EL (cell line): ENCODE measurements at places on chromosomes 5 and 9.
A peak's percentile ranks its signal among the peaks of the same experiment; 100 is the strongest.

DNA sequence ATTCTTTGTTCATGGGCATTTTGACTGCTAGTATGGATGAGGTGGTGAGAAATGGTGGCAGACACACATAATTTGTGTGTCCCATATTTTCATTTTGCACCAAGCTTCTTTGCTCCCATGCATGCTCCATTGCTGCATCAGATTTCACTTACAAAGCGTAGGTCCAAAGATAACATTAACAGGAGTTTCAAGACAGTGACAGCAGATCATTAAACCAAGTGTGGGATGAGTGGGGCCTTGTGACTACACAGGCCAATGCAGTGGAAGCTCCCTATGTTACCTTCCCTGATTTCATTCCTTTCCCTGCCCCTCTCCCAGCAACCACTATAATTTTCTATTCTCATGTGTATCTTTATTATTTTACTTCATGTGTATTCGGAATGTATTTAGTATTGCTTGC is 142.0 kb downstream of the AOPEP start:
- DNase-seq = no peak

DNA sequence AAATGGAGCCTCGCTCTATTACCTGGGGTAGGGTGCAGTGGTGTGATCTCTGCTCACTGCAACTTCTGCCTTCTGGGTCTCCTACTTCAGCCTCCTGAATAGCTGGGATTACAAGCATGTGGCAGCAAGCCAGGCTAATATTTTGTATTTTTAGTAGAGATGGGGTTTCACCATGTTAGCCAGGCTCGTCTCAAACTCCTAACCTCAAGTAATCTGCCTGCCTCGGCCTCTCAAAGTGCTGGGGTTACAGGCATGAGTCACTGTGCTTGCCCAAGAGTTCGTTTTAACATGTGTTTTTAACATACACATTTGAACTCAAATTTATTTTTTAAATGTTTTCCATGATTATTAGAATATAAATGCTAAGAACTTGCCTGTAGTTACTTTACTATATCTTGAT is 34.2 kb downstream of the MARCHF6 start:
- DNase-seq = peak; percentile 85

GRCh38 chr9:91813176-91813795 is 136.7 kb downstream of the ROR2 start:
- DNase-seq = no peak

GRCh38 chr5:43033841-43034590 is 6.1 kb downstream of the ANXA2R start:
- no peak for DNase-seq

DNA sequence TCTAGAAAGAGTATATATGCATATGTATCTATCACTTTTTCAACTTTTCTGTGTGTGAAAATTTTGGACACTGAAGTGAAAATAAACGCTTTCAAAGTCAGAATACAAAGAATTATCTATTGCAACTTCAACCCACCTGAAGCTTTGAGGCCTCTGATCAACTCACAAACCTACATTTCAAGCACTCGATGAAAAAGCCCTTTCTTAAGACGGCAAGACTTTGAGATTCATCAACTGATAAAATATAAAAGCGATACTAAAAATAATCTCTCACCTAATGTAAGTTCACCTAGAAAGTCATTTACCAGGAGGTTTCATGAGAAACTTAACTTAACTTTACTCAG is 1.2 kb downstream of the GOLPH3 start:
- peak; percentile 22 for DNase-seq

DNA sequence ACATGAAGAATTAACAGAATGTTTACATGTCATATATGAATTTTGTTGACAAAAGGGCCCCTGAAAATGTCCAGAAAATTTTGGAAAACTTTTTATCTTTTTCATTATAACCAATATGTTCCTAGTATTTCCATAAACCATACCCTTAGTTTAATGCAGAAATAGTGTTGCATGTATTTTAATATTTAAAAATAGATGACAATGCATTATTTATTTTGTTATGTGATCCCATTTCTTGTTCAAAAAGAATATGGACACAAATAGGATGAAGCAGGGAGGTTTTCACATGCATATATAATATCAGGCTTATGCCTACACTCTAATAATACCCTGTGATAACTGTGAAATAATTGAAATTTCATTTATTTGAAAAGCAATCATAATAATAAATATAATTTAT is 500.5 kb downstream of the CDH18 start:
- DNase-seq = no peak

DNA sequence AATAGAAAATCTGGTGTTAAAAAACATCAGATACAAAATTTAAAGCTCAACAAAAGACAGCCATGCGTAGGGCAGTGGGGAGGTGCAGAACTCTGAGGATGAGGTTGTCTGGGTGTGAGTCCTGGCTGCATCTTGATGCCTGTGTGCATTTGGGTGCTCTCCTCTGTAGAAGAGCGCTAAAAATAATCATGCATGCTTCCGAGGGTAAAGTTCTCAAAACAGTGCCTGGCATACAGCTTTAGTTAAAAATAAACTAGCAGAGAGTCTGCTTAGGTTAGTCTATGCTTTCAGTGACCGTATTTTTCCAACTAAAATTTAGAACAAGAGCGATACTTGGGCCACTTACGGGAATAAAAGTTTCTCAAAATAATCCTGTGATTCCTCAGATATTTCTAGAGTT is 55.5 kb upstream of the SPATA31C2 start:
- no peak for DNase-seq

- no peak for DNase-seq
Measured at GRCh38 chr5:72537166-72537565, 30.0 kb upstream of the ZNF366 start.

DNA sequence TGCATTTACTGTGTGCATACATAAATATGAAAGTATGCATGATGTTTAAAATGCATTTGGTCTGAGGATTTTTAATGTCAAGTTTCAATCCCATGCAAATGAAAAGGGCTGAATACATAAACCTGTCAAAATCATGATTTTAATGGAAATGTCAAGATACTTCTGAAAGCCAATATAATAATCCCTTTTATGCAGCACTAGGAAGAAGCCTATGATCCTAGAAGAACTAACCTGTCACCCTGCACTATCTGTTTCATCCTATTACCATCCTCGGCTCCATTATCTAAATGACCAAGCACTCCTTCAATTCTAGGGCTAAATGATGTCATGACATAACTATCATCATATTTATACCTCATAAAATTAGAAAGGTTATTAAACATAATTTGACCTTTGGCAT is 2229.4 kb upstream of the WWC1 start:
- DNase-seq = no peak

DNA sequence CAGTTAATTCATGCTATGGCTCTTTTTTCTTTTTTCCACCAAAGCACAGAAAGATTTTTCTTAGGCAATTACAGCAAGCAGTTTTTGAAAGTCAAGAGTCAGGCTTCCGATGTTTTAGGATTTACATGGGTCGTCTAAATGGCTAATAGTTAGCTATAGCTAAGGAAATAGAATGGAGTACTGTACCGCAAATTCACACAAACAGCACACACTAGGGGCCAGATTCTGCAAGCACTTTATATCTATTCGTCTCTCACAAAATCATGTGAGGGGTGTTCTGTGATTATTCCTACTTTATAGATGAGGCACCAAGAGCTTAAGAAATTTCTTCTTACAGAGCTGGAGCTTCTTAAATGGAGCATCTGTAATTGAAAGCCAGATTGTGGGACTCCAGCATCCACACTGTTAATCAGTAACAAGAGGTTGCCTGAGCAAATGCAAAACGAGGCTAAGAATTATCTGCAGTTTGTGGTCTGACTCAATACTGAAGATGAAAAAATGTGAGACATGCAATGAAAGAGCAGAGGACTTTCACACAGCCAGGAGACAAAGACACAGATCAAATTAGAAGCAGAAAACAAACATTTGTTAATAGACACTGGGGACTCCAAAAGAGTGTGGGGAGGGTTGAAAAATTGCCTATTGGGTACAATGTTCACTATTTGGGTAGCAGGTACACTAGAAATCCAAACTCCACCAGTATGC is 62.7 kb upstream of the CTXN3 start:
- DNase-seq = no peak

DNA sequence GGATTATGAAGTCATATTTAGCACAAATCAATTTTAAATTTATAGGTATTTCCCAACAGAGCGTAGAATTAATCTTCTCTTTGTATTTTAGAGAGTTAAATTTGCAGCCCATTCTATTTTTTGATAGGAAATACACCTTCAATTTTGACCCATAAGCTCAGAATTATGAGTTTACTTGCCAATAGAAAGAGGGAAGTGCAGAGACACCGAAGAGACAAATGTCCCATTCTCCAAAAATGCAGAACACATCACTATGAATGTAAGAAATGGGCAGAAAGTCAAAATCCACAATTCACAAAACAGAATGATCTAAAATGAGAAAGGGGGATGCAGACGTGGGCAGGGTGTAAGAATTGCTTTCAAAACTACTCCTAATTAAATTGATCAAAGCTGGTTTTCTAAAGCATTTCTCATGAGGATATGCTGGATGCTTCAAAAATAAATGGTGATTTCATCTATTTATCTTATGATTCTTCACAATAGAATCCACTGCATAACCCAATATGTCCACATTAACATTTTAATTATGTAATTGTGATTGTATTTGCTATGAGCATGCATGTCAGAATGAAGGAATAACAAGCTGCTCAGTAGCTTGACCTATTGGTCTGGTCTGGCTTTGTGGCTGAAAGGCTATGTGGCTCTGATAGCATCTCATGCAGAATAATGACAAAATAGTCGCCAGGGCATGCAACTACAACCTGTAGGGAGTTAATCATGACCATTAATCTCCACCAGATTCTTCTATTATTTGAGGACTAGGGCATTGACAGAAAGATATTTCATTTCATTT is 550.1 kb upstream of the CDH18 start:
- DNase-seq = no peak

- DNase-seq = no peak
Measured at GRCh38 chr5:132473019-132473531, 17.5 kb downstream of the IRF1 start.

DNA sequence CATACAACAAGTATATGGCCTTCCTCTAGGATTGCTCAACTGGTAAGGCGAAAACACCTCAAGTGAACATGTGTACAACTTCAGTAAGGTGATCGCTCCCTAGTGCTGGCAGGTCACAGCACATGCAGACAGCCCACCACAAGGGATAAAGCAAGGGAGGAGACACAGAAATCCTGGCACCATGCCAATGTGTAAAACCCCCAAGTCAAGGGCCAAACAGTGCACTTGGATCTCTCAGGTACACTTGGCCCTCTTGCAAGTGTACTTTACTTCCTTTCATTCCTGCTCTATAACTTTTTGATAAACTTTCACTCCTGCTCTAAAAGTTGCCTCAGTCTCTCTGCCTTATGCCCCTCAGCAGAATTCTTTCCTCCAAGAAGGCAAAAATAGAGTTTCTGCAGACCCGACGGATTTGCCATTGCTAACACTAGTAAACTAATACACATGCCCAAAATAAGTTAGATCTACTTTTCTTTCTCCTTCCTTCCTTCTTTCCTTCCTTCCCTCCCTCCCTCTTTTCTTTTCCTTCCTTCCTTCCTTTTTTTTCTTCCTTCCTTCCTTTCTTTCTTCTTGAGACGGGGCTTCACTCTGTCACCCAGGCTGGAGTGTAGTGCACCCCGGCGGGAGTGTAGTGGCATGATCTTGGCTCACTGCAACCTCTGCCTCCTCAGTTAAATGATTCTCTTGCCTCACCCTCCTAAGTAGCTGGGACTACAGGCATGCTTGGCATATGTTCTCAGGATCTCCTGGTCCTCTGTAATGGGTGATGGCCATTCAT is 6.8 kb upstream of the LNPEP start:
- DNase-seq = no peak

GRCh38 chr5:62575489-62575888 is 3.1 kb upstream of the LRRC70 start:
- DNase-seq = no peak

- no peak for DNase-seq
Measured at GRCh38 chr9:75532233-75533050, 358.0 kb upstream of the PCSK5 start.

GRCh38 chr5:167822241-167822640 is 469.2 kb upstream of the WWC1 start:
- DNase-seq = no peak

DNA sequence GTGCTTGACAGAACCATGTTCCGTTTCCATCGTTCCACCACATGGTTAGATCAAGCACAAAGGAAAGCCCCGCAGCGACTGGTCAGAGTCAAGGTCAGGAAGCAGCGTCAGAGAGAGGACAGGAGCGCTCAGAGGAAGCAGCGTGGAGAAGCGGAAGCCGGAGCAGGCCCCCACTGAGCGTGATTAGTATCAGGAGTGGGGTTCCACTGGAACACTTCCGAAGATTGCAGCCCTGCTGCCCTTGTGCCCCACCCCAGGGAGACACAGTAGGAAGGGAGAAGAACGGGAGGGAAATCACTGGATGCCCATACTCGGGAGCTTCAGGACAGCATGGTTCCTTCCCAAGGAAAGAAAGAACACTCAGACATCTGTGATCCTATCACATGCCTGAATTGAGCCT is 189.0 kb upstream of the PANK3 start:
- DNase-seq = no peak

DNA sequence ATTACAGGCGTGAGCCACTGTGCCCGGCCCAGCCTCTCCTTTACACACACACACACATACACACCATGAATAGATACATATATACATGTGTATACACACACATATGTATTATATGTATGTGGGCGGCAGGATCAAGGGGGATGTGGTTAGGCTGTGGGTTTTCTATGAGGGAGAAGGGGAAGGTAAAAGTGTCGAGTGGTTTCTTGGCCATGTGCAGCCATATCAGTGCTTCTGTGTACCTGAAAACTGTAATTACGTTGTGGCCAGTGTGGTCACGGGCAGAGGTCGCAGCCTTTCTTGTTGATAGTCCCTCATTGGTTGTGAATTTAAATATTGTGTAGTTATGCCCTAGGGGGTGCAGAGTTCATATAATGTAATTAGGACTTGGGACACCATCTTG is 16.5 kb downstream of the CDK20 start:
- no peak for DNase-seq

DNA sequence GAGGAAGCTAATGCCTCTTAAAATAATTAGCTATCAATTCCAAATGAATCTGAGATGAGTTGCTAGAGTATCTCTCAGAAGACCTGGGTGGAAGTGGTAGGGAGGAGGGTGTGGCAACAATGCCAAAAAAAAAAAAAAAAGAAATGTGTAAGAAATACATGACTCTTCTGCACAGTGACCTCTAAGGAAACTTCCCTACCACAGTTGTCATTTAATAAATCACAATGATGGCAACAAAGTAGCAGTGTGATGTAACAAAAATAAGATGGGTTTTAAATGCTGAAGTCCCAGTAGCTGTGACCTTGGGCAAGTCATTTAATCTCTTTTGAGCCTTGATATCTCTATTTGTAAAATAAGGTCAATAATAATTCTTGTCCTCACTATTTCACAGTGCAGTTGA is 7.2 kb downstream of the FOXD1 start:
- DNase-seq = no peak
